ENCODE measurements at places on chromosomes 2 and 18.
A peak's percentile ranks its signal among the peaks of the same experiment; 100 is the strongest.

DNA sequence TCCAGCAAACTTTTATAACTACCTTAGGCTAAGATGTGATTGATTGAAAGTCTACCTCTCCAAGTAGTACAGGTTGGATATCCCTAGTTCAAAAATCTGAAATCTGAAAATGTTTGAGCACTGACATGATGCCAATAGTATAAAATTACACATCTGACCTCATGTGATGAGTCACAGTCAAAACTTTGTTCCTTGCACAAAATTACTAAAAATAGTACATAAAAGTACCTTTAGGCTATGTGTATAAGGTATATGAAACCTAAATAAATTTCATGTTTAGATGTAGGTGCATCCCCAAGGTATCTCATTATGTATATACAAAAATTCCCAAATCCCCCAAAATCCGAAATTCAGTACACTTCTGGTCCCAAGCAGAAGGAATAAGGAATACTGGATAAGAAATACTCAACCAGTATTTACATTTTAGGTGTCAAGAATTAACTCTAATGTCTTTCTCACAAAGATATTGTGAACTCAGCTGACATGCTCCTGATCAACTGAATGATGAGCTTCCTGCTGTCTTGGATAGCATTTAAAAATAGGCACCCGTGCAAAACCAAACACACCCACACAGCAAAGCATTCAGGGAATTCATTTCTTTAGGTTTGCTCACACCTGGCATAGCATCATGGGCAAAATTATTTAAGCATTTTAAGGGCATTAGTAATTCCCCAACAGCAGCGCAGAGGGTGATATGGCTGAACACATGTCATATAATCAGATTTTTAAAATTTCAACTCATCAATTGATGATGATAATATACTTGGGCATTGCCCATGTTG is 497.4 kb upstream of the MEIS1 start:
- DNase-seq = no peak

- no peak for DNase-seq
Observed at GRCh38 chr18:44841752-44842587, 161.3 kb downstream of the SETBP1 start.

DNA sequence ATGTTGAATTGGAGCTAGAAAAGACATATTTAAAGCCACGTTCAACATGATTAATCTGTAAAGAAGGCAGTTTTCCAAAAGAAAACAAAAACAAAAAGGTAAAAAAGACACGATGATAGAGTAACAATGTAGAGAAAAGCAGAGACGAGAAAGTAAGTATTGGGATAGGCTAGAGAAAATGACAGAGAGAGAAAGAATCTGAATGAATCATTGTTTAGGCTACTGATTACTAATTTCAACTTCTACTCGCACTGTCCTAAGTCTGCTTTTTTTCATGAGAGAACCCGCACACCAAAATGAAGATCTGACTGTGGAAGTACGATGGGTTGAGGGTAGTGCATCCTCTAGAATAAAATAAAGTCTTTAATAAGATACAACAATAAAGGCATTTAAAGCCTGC is 1599.2 kb upstream of the TMEFF2 start:
- no peak for DNase-seq

GRCh38 chr18:39788383-39788782 is 2166.7 kb upstream of the PIK3C3 start:
- no peak for DNase-seq

- no peak for DNase-seq
Observed at GRCh38 chr2:71894261-71894660, 253.4 kb downstream of the CYP26B1 start.

DNA sequence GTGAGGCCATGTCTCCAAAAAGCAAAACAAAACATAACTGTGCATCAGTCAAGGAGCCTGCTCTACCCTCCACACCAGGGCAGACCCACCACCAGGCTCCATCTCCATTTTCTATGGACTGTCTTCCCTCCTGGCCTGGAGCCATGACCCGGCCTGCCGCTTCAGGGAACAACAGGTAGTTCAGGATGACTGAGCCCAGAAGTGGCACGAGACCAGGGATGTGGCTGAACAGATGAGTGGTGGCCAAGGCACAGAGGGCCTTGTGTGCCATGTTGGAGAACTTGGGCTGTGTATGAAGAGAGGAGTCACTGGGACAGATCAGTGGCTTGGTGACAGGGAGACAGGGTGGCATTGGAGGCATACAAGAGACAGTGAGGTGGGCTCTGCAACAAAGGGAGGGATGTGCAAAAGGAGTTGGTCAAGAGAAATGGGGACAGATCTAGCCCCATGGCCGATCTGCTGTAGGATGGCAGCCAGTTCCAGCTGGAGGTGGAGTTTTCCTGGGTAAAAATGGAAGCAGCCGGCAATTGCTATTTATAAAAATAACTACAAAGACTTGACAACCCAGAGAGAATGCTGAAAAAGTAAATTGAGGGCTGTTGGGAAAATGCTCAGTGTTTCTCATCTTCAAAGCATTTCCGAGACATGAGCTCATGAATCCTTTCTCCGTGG is 35.0 kb downstream of the TMEM177 start:
- no peak for DNase-seq

GRCh38 chr2:205695460-205695991 is 13.2 kb downstream of the NRP2 start:
- no peak for DNase-seq

DNA sequence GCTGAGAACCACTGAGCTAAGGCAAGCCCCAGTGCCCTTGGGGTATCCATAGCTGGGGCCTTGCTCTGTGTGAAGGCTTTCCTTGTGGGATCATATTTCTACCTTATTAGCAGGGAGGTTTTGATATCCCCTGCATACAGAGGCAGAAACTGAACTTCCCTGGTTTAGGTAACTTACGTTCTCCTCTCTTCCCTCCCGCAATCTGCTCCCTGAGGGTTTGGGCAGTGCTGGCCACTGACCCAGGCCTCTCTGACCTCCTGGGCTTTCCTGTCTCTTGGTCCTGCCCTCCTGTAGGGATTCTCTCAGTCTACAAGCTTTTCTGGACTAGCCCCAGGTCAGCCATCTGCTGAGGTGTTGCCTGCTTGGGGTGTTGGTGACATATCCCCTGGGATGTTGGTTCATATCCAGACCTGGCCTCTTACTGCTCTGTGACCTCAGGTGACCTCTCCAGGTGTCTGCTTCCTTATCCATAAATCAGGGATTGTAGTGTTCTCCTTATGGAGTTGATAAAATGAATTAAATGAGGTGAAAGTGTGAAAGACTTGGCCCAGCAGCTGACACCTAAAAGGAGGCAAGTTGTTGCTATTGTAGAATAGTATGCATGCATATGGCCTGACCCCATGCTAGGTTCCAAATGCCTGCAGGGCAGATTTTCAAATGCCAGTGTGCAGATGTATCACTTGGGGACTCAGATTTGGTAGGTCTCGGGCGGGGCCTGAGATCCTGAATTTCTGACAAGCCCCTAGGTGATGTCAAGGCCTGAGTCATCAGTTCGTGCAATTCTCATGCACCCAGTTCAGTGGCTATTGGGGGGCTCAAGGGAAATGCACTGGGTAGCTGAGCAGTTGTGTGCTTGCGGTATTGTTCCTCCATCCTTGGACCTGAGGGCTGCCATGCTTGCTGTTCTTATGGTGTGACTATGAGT is 106.6 kb downstream of the FHOD3 start:
- DNase-seq = no peak

- DNase-seq = no peak
Observed at GRCh38 chr2:34045101-34045655, 446.1 kb upstream of the FAM98A start.

DNA sequence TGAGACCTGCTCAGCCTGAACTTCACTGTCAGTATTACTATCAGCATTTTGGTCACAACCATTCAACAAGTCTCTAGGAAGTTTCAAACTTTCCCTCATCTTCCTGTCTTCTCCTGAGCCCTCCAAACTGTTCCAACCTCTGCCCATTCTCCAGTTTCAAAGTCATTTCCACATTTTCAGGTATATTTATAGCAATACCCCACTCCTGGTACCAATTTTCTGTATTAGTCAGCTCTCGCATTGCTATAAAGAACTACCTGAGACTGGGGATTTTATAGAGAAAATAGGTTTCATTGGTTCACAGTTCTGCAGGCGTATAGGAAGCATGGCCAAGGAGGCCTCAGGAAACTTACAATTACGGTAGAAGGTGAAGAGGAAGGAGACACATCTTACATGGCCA is 27.3 kb downstream of the KCNF1 start:
- DNase-seq = no peak

DNA sequence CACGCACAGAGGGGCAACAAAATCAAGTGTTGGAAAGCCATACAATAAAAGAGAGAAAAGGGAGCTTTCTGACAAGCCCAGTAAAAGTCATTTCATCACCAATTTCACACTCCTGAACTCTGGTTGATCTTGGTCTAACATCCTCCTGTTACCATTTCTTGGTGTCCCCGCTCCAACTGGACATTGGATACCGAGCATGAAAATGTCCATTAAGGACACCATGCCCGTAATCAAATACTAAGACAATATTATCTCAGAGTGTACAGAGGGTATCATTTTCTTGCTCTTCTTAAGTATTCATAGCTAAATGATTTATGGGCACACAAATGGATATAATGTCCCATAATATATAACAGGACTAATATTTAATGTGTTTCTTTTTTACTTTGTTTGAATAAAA is 218.9 kb downstream of the EPHA4 start:
- no peak for DNase-seq

- no peak for DNase-seq
Observed at GRCh38 chr18:54191352-54191751, 33.1 kb downstream of the MBD2 start.

GRCh38 chr18:68797871-68798270 is at the start of gene CCDC102B:
Gene CCDC102B, plus strand, starts transcription at chr18:68798080. Its CDS starts 38,684 bp downstream, at chr18:68836764.
- no peak for DNase-seq

DNA sequence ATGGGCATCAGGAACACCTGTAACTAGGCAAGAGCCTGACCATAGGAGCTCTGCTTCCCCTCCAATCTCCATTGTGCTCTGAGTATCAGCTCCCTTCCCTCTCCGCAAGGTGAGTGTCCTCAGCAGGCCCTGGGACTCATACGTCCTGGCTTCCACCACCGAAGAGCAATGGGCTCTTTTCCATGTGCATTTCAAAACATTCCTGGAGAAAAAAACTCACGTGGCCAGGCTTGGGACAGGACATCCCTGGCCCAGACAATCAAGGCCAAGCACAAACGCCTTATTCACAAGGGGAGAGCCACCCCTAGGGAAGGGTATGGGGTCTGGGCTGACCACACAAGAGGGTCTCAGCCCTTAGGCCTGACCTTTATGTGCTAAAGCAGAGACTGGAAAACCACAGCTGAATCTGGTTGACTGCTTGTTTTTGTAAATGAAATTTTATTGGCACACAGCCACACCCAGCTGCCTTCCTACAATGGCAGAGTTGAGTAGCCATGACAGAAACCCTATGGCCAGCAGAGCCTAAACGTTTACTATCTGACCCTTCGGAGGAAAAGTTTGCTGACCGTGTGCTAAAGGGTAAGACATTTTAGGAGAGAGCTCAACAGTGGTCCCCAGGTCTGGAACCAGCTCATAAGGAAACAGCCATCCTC is 175.7 kb upstream of the ARL4C start:
- no peak for DNase-seq

- DNase-seq = no peak
Observed at GRCh38 chr2:171587567-171587966, 65.3 kb downstream of the CYBRD1 start.

DNA sequence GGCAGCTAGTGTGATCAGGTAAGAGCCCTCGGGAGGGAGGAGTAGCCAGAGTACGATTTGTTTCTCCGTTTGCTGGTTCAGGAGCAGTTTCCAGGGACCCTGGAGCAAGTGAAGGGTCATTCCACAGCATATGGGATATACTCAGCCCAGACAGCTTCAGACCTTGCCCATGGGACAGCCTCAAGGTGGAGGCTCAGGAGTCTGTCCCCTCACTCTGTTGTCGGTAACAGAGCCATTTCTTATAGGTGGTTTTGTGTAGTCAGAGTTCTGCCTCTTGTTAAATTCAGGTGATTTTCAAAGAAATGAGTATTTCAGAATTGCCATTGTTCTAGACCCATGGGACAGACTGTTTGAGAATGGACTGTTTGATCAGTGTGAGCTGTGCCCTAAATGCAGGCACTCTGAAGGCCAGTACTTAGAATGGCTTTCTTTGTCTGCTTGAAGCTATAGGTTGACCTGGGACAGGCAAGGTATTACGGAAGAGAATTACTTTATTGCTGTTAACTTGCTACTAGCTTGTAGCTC is 15.2 kb downstream of the FMNL2 start:
- no peak for DNase-seq

- DNase-seq = no peak
Observed at GRCh38 chr2:47662552-47662951, 120.4 kb upstream of the MSH6 start.

DNA sequence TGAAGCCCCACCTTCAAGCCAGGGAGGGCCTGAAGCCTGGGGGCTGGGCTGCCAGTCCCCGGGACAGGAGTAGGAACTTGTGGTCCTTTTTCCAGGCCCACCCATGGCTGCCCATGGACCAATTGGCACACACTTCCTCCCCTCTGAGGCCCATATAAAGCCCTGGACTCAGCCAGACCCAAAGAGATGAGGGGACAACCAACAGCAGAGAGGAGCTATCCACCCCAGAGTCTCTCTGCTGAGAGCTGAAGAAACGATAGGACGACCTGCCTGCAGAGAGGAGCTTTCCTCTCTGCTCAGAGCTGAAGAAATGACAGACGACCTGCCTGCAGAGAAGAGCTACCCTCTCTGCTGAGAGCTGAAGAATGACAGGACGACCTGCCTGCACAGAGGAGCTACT is 43.8 kb upstream of the PEX13 start:
- DNase-seq = no peak

GRCh38 chr2:241147336-241147735 is 1.9 kb downstream of the PASK start:
- DNase-seq = no peak

DNA sequence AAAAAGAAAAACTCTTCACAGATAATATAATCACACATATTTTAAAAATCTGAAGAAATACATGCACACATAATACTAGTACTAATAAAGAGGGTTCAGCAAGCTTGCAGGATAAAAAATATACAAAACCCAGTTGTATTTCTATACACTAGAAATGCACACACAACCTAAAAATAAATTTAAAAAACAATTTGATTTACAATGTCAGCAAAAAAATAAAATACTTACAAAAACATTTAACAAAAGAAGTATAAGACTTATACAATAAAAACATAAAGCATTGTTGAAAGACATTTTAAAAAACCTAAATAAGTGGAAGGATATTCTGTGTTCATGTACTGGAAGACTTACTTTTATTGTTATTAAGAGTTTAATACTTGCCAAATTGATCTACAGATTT is 81.7 kb upstream of the ALK start:
- DNase-seq = no peak

- no peak for DNase-seq
Observed at GRCh38 chr18:62881509-62882016, 166.2 kb downstream of the PHLPP1 start.

- no peak for DNase-seq
Observed at GRCh38 chr2:139778732-139779131, 998.5 kb upstream of the NXPH2 start.

- DNase-seq = peak; percentile 64
Observed at GRCh38 chr2:237943395-237944094, 23.3 kb upstream of the UBE2F start.
